T-helper 1 cell (primary cell): ENCODE measurements at places on chromosomes 16 and 17.

GRCh38 chr17:31373150-31374093 lies 18.1 kb upstream of the RAB11FIP4 start:
- no peak for DNase-seq

DNA sequence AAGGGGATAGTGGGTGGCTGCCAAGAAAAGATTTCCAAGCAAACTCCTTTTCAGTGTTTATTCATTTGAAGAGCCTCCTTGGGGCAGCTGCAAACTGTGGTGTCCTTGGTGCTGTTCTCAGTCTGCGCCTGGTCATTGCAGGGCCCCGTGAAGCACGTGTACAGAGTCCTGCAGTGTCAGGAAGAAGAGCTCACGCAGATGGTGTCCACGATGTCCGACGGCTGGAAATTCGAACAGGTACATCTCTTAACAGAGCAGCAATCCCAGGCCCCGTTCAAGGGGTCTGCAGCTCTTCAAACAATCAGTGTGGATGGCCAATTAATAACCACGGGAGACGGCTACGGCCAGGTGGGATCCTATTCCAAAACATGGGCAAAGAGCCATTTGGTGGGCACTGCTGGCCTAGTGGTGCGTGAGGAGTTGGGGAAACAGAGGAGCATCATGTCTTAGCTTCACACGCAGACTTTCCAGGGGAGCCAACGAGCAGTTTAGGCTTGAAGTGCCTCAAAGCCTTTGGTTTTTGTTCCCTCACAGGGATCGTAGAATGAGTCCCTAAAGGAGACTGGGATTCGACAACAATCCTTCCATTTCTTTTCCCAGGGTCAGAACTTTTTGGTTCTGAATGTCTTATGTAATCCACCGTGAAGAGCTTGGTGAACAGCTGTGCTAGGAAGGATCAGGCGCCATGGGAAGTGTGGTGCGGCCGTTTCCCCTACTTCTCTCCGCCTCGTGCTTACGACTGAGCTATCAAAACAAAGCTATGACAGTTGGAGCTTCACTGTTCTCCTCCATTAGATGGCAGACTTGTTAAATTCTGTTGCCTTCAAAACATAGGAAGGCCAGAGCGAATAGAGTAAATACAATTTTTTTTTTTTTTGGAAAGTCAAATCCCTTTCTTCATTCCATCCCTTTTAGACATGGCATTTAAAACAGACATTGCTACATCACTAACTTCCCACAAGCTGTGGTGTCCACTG lies 12.6 kb downstream of the KCTD2 start:
- no peak for DNase-seq

DNA sequence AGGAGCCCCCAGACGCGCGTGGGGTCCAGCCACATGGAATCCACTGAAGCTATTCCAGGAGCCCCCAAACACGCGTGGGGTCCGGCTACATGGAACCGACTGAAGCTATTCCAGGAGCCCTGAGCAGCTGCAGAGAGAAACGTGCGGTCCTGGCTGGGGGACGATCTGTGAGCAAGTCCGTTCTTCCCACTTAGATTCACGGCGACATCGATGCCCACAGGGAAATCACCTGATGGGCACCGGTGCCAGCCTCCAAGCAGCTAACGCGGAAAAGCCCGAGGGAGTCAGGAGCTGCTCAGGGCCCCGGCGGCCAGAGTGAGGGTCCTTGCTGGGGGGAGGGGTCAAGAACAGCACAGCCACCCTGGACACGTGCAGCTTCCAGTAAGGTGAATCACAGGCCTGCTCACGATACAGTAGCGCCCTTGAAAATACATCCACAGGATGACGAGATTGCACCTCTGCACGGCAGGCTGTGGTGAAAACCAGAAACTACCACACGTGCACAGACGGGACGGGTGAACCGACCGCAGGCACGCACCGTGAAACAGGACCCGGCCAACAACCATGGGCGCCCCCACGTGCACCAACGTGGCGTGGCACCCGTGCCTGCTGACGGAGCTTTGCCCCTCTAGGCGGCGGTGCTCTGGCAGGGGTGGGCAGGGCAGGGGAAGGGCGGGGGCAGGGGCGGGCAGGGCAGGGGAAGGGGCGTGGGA lies 77.7 kb upstream of the GNG13 start:
- DNase-seq = no peak

GRCh38 chr17:48045316-48046001 lies 2.7 kb upstream of the NFE2L1 start:
- DNase-seq = no peak

GRCh38 chr17:68613739-68614298 lies 12.7 kb upstream of the FAM20A start:
- DNase-seq = no peak

DNA sequence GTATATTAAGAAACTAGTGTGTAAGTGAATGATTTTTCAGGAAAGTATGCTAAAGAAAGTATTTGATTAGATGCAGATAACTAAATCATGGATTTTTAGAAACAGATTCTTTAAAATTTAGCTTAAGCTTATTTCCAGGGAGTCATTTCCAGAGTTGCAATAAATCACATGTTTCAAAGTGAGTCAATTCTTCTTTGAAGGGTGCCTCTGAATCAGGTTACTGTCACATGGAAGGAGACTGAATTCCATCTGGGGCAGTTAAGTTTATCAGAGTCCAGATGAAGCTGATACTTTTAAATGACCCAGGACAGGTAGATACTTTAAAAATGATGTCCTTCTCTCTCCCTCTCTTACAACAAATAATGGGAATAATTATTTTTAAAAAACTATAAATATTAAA lies 5.0 kb downstream of the MFSD11 start:
- no peak for DNase-seq

DNA sequence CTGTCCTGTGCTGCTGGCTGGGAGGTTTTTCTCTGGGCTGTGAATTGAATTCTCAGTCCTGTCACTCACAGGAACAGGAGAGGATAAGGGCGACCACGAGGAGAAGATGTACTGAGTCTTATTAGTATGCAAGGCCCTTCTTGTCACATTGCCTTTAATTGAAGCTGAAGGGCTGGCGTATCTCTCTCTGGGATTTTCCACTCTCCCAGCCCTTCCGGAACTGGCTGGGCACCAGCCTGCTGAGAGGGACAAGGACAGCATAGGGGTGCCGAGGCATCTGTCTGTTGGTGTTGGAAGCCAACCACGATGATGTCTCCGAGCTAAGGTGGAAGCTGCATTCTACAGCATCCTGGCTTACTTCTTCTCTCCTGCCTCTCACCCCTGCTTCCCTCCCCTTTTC lies 33.2 kb downstream of the GPRC5B start:
- no peak for DNase-seq

DNA sequence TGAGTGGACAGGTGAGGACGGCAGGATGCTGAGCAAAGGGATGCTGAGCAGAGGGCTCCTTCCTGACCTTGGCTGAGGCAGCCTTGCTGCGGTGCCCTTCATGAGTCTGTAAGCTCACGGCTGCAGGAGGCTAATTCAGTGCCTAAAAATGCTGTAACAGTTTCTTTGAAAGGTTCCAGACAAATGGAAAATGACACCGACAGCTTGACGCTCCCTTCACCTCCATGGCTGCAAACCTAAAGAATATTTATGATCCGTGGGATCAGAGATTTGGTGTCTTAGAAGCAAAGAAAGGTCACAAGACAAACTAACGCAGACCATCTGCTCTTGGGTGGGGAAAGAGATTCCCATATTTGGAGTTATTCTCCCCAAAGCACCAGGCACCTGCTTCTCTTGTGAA lies 28.0 kb downstream of the TOM1L2 start:
- DNase-seq = no peak

- DNase-seq = peak; percentile 67
These were observed 654 bp downstream of the LASP1 start for GRCh38 chr17:38870259-38871165.
